ENCODE measurements at places on chromosomes 3 and 15.
A peak's percentile ranks its signal among the peaks of the same experiment; 100 is the strongest.

GRCh38 chr15:29826908-29827820 is 4.9 kb upstream of the TJP1 start:
- no peak for DNase-seq

DNA sequence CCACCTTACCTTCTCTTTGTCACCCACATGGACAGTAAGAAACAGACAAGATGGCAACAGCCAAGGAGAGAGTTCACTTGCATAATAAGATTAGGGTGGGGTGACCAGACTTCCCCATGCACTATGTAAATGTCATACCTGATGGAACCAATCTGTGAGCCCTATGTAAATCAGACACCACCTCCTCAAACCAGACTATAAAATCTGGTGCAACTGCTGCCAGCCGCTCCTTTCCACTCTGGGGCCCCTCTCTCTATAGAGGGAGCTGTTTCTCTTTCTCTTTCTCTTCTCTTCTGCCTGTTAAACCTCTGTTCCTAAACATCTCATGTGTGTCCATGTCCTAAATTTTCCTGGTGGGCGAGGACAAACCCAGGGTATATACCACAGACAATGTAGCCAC is 405.5 kb upstream of the CNTN4 start:
- DNase-seq = no peak

- DNase-seq = peak; percentile 73
These were observed 313.3 kb downstream of the SATB1 start for GRCh38 chr3:18111796-18112232.

DNA sequence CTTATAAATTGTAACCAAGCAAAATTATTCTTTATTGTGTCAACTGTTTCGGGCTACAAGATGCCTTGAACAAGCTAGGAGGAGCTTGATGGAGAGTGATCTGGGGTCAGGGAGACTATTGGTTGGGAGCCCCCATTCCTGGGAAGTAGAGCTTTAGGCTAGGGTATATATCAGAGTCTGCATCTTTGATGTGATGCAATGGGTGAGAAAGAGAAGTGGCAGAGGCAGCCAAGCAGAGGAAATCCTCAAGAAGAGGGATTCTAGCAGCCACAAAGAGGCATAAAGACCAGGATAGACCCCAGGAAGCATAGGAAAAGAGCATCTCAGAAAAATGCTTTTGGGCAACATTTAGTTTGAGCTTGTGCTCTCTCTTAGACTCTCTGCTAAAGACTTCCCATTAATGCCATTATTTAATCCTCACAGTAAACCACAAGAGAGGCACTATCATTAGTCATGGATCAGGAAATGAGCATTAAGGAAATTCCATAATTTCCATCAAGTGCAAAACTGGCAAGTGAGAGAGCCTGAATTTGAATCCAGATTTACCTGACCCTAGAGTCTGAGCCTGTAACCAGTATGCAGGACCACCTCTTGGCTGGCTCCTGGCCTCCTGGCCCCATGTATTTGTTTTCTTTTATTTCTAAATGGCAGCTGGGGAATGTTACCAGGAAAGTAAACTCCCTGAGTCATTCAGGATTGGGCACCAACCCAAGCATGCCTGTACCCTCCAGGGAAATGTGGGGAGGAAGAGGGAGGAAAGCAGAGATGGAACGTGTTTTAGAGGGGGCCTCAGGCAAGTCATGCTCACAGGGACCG is 118.7 kb downstream of the RPL22L1 start:
- peak; percentile 62 for DNase-seq

DNA sequence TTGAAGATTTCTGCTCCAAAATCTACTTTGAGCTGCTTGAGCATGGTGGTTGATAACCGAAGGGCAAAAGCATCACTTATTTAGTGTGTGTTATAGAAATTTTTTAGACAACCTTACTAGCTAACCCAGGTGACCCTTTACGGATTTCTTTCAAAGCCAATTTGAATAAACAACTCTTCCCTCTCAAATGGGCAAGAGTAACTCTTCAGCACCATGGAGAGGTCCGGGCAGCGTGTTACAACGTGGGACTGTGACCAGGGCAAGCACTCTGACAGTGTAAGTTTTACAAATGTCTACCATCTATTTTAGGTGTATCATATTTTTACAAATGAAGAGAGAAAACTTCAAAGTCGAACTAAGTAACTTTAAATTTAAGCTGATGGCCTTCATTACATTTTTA is 471.8 kb downstream of the MFSD1 start:
- peak; percentile 83 for DNase-seq

DNA sequence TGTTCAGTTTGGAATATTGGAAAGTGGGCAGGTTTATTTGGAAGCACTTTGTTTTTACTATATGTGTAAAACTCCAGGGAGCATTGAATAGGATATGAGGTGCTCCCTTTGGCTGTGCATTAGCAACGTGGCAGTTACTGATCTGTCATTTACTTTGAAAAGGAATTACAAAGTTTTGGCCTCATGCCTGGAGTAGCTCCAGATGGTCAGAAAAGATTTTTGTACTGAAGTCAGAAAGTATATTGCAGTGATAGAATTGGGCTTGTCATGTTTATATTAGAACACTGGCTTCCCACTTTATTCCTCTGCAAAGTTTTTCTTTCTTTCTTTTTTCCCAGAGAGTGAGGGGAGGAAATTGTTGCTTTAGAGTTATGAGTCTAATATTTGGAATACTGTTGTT is 26.1 kb downstream of the FNDC3B start:
- DNase-seq = peak; percentile 65

DNA sequence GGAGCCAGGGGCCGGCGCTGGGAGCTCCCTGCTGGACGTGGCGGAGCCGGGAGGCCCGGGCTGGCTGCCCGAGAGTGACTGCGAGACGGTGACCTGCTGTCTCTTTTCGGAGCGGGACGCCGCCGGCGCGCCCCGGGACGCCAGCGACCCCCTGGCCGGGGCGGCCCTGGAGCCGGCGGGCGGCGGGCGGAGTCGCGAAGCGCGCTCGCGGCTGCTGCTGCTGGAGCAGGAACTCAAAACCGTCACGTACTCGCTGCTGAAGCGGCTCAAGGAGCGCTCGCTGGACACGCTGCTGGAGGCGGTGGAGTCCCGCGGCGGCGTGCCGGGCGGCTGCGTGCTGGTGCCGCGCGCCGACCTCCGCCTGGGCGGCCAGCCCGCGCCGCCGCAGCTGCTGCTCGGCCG is 1.5 kb downstream of the SMAD6 start:
- peak; percentile 54 for DNase-seq

- no peak for DNase-seq
These were observed 47.5 kb upstream of the FRMD4B start for GRCh38 chr3:69433121-69433968.

DNA sequence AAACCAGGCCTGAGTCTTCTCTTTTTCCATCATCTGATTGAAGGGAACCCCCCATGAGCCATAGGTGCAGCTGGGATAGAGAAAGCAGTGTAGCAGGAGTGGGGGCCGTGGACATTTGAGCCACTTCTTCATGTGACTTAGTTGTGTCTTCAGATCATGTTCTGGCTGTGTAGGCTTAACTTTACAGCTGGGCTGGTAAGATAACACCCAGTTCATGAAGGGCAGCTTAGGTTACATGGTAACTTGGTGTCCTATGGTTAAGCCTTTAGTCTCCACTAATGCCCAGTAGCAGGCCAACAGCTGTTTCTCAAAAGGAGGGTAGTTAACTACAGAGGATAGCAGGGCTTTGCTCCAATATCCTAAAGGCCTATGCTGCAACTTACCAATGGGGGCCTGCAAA is 11.4 kb upstream of the SNRPN start:
- DNase-seq = no peak

- DNase-seq = no peak
These were observed 14.8 kb upstream of the HCN4 start for GRCh38 chr15:73383310-73384189.

- no peak for DNase-seq
These were observed 54.3 kb downstream of the GSK3B start for GRCh38 chr3:120039642-120040610.

DNA sequence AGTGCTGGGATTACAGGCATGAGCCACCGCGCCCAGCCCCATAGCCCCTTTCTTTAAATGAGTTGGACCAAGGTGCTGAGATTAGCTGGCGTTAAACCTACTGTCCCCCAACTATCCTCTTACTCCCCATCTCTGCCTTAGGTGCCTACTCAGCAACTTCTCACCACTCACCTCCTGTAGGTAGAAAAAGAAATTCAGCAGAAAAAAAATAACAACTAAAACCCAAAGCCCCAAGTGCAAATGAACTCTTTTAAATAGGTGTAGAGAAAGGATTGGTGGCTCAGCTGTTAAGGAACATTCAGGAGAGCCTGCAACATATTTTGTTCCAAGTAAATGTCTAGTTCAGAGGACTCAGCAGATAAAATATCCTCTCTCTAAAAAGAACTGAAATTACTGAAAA is 19.5 kb downstream of the SAMD7 start:
- no peak for DNase-seq

- no peak for DNase-seq
These were observed 129.2 kb downstream of the FAM43A start for GRCh38 chr3:194814878-194815357.

DNA sequence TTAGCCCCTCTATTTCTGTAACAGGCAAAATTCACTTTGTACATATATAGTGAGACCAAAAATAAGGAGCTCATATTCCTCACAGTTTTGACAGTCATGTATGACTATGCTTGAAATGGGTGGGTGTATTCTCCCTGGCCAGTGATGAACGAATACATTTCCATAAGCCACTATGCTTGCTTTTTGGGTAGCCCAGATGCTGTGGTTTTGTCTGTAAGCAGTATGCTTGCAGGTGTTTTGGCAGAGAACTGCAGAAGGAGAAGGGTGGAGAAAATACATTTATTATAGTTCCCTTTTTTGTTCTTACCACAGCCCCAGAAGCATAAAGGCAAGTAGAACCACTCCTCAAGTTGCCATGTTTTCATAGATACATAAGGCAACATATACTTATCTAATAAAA is 131.2 kb downstream of the RBMS3 start:
- no peak for DNase-seq

DNA sequence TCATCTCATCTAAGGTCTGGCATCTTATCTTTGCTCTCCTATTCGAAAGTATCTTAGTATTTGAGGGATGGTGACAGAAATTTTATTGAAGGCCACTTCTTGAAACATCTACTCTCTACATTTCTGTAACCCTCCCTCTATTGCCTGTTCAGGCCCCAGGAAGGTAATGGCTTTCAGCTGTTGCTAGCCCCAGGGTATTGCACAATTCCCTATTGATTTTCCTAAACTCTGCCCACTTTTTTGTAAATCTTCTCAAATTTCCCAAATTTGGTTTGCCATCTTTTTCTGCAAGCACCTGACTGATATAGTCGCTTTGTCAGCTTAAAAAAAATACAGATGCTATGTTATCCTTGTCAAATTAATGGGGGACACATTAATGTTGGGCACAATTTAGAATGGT is 242.1 kb downstream of the RAP2B start:
- no peak for DNase-seq

DNA sequence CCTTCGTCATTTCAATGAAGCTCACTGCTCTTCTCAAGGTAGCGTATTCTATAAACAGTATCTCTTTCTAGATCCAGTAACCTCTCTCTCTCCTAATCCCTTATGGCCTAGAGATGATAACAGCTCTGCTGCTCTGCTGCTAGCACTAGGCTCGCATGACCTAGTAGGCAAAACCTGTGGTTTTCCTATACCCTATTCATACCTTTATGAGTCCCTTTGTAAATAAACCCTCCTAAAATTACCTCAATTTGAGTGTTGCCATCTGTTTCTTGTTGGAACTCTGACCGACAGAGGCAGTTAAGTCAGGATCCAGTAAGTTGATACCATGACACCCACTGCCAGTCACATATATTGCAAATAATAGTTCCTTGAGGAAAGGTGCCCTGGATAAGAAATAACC is 7.3 kb downstream of the CCDC14 start:
- no peak for DNase-seq

DNA sequence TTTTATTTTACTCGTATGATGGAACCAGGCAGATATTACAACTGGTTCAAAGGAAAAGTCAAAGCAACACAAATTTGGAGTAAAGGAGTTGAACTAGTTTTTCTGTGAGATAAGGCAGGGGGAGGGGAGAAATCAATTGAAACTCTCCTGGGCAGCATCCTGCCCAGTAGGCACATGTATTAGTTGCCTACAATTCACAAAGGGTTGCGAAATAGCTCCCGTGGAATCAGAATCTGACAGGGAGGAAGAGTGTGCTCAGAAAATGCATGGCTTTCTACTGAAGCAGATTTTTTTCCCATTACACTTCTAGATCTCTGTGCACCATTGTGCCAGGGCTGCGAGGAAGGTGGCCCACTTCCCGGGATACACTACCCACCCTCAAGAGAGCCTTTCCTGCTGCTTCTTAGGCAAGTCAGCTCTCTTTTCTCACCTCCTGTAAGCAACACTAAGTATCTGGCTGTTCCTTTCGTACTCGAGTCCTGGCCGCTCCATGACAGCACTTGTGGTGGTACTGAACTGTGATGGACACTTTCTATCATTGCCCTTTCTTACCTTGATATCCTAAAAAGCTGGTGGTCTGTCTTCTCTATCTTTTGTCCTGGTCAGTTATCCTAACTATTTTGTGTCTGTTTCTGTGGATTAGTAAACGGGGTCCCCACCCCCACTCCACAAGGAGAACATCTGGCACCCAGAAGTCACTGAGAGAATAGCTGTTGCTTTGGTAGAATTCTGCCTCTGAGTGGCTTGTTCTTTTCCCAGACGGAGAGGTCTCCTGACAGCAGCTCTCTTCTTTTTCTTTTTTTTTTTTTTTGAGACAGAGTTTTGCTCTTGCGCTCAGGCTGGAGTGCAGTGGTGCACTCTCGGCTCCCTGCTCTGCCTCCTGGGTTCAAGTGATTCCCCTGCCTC is 74.8 kb downstream of the RPL39L start:
- DNase-seq = peak; percentile 13

- peak; percentile 52 for DNase-seq
These were observed 48.7 kb downstream of the BFSP2 start for GRCh38 chr3:133448478-133449122.

- no peak for DNase-seq
These were observed 204.5 kb upstream of the ST8SIA2 start for GRCh38 chr15:92189166-92189565.

GRCh38 chr3:12159227-12159601 is 502 bp upstream of the TIMP4 start:
- no peak for DNase-seq

GRCh38 chr15:31255732-31256377 is 70.8 kb upstream of the KLF13 start:
- no peak for DNase-seq
